ENCODE measurements at places on chromosomes 1 and 21.

- no peak for DNase-seq
Measured at GRCh38 chr1:200367841-200368534, 41.8 kb downstream of the ZNF281 start.

GRCh38 chr1:162128693-162129356 lies 59.3 kb downstream of the NOS1AP start:
- no peak for DNase-seq

DNA sequence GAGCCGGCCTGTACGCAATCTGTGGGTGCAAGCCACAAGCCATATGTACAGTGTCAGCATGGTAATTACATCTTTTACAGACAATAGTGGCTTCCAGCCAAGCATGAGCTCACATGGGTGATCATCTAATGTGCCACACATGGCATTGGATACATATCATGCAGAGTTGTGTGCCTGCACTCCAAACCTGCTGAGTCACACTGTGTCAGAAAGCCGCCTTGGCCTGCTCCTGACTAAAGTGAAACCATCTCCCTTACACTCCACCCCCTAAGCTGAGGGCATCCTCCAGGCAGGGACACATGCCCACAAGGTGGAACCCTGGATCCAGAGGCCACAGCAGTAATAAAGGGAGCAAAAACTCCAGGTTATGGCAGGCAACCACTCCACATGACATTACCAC lies 72.5 kb downstream of the KCNT2 start:
- DNase-seq = no peak

DNA sequence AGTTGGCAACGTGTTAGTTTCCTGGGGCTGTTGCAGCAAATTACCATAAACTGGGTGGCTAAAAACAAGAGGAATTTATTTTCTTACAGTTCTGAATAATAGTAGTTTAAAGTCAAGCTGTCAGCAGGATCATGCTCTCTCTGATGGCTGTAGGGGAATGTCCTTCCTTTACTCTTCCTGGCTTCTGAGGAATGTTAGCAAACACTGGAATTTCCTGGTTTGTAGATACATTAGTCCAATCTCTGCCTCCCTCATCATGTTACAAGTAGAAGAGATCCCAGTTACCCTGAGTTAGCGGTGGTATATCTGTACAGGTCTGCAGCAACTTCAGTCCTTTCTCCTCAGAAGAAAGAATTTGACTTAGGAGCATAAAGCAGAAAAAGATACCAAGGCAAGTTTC lies 2249.1 kb downstream of the NCAM2 start:
- no peak for DNase-seq

GRCh38 chr1:87953732-87954344 lies 625.2 kb downstream of the LMO4 start:
- DNase-seq = peak; percentile 56

- no peak for DNase-seq
Measured at GRCh38 chr1:55584526-55585401, 369.6 kb upstream of the USP24 start.

- DNase-seq = no peak
Measured at GRCh38 chr1:161492827-161493226, 12.4 kb upstream of the FCGR2A start.

GRCh38 chr1:65457868-65458267 lies 37.4 kb downstream of the LEPR start:
- no peak for DNase-seq

DNA sequence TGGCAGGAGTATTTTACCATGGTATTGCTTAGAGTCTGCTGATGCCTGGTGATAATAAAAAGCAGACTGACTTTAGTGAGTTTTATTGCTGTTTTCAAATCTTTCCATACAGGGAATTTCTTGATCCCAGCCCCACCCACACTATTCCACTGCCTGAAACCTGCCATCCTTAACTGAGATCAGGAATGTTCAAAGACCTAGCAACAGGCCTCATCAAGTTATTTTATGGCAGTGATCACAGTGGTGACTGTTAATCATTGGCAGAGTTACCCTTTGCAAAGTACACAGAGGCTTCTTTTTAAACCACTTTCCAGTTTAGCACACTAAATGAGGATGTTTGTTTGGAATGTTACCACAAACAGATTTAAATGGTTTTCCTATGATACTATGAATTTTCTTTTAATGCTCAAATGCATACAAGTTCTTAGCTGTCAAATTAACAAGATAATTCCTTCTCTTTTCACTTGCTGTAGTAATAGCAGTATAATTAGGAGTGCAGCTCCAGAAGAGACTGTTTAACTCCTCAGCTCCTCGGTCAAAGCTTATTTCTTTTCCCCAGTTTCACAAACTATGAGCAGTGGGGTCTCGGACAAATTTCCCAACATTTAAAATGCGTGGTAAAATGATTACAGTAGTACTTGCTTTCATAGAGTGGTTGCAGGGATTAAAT lies 69.9 kb upstream of the USP25 start:
- no peak for DNase-seq

DNA sequence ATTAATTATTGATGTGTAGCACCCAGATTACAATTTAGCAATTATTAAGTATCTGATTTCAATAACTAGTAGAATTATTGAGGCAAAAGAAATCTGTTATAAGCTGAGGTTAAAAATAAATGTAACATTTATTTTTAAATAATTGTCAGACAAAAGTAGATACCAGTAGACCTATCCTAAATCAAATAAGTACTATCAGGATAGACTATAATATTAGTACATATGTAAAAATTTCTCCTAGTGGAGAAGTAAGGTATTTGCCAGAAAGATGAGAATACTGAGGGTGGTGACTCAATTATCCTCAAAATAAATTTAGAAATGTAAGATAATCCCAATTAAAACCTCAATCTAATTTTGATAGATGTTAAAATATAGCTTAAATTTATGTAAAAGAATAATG lies 377.8 kb upstream of the CHRM3 start:
- DNase-seq = no peak

DNA sequence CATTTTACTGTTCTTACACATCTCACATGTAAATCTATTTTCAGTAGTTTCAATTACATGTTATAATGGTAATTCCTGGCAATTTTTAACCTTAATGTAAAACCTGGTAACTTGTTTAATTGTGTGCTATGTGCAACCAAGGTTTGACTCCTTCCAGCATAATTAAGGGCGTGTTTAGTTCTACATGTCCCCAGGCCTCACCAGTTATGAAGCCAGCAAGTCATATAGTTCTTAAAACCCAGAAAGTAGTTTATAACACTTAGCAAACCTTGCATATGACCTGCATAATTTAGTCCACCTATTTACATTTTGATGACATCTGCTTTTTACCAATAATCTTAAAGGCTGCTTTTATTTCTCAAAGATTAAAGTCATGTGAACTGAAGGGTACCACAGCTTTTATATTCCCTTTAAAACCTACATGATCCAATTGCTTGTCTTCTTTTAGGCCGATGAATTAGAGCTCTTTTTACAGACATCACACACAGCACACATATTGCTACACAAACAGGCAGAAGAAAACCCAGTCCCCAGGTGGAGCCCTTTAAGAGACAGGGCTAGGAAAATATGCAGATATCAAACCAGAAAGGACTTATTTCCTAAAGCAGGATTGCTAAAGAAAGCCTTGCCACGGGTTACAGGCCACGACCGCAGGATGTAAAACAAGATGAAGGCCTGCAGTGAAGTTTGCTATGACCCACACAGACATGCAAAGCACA lies 23.2 kb upstream of the SYCP1 start:
- no peak for DNase-seq

DNA sequence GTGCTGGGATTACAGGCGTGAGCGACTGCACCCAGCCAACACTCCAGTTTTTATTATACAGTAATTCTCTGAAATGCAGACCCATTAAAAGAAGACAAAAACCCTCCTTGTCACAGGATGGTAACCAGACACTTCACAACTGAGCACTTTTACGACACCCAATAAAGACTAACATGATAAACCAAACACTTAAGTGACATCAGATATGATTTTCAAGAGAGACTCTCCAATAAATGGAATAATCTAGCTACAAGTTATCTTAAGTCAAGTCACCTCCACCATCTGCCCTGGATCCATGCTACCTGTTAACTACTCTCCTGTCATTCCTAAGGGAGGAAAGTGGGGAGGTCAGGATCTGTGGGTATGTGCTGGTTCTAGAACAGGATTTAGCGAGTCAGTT lies 5.6 kb downstream of the GNG12 start:
- no peak for DNase-seq

All from activated naive CD4-positive, alpha-beta T cell treated with Interleukin-2 at 50 U/mL for 16 hours (primary cell).